ENCODE measurements at places on chromosomes 11 and 22. TPM values are rescaled to one million over a fixed set of nuclear protein-coding genes. Genes with fewer than 3 reads are reported as not detected.

Gene ACR
- 2.2 TPM for total RNA-seq

Gene C11orf42
- not detected for total RNA-seq

DNA sequence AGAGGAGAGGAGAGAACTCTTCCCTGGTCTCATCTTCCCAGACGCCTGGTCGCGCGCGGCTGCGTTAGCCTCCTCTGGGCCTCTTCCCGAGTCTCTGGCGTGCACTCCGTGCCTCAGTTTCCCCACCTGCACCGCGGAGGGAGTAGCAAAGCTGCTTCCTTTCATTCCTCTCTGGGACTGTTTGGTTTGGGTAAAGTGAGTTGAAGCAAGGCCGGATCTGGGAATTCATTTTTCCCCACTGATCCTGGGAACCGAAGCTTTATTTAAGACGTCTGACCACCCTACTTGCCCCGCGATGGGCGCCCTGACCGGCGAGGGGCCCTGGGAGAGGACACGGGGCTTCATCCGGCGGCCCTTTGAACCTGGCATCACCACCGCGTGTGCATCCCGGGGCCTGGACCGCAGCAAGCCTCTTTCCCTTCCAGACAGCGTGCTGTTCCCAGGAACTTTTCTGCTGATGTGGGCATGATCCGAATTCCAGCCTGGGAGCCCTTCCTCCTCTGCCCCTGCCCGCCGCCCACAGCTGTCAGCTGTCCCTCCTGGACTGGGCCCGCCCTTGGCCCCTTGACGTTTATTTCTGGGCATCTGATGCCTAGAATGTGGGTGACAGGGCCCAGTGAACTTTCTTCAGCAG lies 758 bp downstream of the LDLRAD3 start:
- H3K36me3 ChIP-seq: no peaks in the 10 kb centered on the region
- no peak overlapping the region for H3K27ac ChIP-seq
- peak; percentile 26 for DNase-seq

- H3K36me3 ChIP-seq: no peaks in the 10 kb centered on the region
- no peaks in the 10 kb centered on the region for H3K27me3 ChIP-seq
- H3K4me1 ChIP-seq: peaks cover 15% of the 10 kb centered on the region
- H3K27ac ChIP-seq: no peak overlapping the region
- DNase-seq: no peak
- H3K4me3 ChIP-seq: no peak overlapping the region
Measured at GRCh38 chr11:120548682-120549209, 37.2 kb downstream of the GRIK4 start.

DNA sequence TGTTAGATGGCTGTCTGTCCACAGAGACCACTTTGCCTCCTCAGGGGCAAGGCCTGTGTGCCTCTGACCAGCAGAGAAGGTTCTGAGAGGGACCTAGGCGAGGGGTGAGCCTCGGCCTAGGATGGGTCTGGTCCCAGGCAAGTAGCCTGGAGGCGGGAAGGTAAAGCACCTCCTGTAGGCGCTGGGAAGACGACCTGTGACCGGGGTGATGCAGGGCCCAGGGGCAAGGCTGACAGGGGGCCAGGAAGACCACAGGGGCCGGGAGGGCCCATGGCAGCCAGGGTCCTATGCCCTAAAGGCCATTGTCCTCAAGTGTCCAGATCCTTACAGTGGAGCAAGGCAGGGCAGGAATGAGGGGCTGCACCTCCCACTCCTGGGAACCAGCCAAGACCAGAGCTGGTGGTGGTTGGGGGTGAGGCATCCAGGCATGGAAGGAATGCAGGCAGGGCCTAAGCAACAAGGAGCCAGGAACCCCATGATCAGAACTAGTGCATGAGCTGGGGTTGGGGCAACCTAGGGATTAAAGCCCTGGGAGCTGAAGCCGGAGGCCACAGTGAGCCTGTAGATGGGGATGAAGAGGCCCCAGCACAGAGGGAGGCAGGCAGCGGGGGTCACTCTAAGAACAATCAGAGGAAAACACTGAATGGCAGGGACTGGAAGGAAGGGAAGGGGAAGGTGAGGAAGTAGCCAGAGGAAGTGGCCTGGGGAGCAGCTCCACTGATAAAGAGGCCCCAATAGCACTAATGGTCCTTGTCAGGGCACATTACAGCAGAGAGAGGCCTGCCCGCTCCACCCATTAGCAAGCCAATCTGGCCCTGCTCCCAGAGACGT lies 32.9 kb upstream of the KLHL35 start:
- H3K4me1 ChIP-seq: no peaks in the 10 kb centered on the region
- H3K36me3 ChIP-seq: no peaks in the 10 kb centered on the region
- no peaks in the 10 kb centered on the region for H3K27me3 ChIP-seq
- H3K4me3 ChIP-seq: no peak overlapping the region
- H3K27ac ChIP-seq: no peak overlapping the region

GRCh38 chr11:12876340-12876739 lies 132.8 kb upstream of the RASSF10 start:
- no peak overlapping the region for H3K4me3 ChIP-seq
- H3K27ac ChIP-seq: no peak overlapping the region
- H3K36me3 ChIP-seq: 0 out of 2 replicates have a peak, but pooled peaks cover 3% of the 10 kb centered on the region
- DNase-seq: no peak
- peaks cover 9% of the 10 kb centered on the region for H3K4me1 ChIP-seq

Gene GSTT2B
- 5.7 TPM for total RNA-seq

DNA sequence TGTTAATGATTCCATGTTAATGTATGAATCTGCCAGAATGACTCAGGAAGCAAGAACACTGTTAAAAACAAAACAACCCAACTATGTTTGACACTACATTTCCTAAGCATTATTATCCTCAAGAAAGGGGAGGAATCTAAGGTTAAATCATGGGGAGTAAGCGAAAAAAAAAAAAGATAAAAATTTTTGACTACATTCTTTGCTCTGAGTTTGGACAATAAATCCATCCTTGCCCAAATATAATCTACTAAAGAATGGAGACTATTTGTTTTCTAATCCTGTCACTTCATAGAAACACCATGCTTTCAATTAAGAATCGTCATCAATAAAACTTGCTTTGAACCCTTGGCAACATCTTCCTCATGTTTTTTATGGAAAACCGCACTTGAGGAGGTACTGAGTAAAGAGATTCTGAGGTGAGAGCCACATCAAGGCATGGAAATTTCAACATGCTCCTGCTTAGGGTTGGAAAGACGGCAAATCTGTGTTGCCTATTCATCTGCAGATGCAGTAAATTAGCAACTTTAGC lies 9.7 kb downstream of the MAML2 start:
- no peaks in the 10 kb centered on the region for H3K36me3 ChIP-seq
- H3K4me1 ChIP-seq: peaks cover 90% of the 10 kb centered on the region
- H3K4me3 ChIP-seq: peak overlapping the region; percentile 3

- H3K36me3 ChIP-seq: no peaks in the 10 kb centered on the region
- no peak overlapping the region for H3K27ac ChIP-seq
Measured at GRCh38 chr11:86570020-86570419, 102.4 kb downstream of the ME3 start.

DNA sequence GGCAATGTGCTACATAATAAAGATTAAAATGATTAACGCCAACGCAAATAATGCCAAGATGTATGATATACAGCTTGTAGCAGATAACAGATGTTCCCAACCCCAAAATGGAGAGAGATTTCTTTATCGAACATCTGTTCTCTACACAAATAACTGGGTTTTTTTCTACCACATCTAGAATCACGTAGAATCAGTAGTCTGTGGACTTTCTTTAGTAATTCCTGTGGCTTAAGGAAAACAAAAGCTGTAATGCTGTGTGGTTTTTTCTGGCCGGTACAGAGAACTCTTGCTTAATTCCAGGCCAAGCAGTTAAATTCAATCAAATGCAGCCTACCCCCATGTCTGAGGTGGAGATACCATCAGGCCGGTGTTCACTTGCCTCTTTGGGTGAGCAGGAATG lies 303.4 kb downstream of the FAT3 start:
- H3K27ac ChIP-seq: no peak overlapping the region
- peaks cover 40% of the 10 kb centered on the region for H3K4me1 ChIP-seq
- no peak overlapping the region for H3K4me3 ChIP-seq

GRCh38 chr11:104365676-104366075 lies 201.7 kb upstream of the PDGFD start:
- no peak for DNase-seq
- H3K27ac ChIP-seq: no peak overlapping the region
- no peaks in the 10 kb centered on the region for H3K27me3 ChIP-seq
- 0 out of 2 replicates have a peak, but pooled peaks cover 9% of the 10 kb centered on the region for H3K4me1 ChIP-seq
- no peak overlapping the region for H3K4me3 ChIP-seq
- no peaks in the 10 kb centered on the region for H3K36me3 ChIP-seq

DNA sequence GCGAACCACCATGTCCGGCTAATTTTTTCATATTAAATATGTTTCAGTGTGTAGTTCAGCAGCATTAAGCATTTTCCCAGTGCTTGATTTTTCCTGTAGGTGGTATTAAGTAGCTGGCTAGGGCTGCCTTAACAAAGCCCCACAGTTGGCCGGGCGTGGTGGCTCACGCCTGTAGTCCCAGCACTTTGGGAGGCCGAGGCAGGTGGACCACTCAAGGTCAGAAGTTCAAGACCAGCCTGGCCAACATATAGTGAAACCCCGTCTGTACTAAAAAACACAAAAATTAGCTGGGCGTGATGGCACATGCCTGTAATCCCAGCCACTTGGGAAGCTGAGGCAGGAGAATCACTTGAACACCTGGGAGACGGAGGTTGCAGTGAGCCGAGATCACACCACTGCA lies 33.5 kb upstream of the TOLLIP start:
- H3K4me3 ChIP-seq: no peak overlapping the region
- peaks cover 6% of the 10 kb centered on the region for H3K27me3 ChIP-seq
- no peak for DNase-seq

- H3K4me3 ChIP-seq: no peak overlapping the region
- DNase-seq: no peak
- no peaks in the 10 kb centered on the region for H3K36me3 ChIP-seq
- H3K27me3 ChIP-seq: no peaks in the 10 kb centered on the region
Measured at GRCh38 chr11:36736103-36736502, 138.1 kb upstream of the RAG2 start.
